ENCODE measurements at places on chromosomes 5 and 9. TPM values are rescaled to one million over a fixed set of nuclear protein-coding genes. Genes with fewer than 3 reads are reported as not detected.

The PCDHGA9 gene
- not detected for polyA plus RNA-seq

The TAF11L10 gene
- polyA plus RNA-seq, result not detected

The ENTPD2 gene
- 5.5 TPM for polyA plus RNA-seq

The LRRC70 gene
- 1.4 TPM for polyA plus RNA-seq

The TAF11L11 gene
- polyA plus RNA-seq, result not detected

The ABCA1 gene
- 3.0 TPM for polyA plus RNA-seq

The TNC gene
- polyA plus RNA-seq, result 6.0 TPM

The PDGFRB gene
- 1.6 TPM for polyA plus RNA-seq

The TMEM215 gene
- not detected for polyA plus RNA-seq

The TLE4 gene
- 8.0 TPM for polyA plus RNA-seq

The INSYN2B gene
- polyA plus RNA-seq, result 0.03 TPM

DNA sequence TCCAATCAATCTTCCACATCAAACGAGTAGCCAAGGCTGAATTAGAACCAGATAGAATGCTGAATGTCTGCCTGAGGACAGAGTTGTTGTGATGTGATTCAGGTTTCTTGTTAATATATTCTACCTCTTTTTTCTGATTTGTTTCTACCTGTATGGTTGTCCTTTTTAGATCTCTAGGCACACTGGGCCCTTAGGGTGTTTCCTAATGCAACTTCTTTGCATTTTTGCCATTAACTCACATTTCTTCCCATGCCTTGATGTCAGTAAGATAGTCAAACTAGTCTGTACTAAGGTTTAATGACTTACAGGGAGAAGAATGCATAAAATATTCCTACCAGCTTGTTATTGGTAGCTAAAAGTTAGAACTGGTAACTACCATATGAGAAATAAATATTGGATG, 413.6 kb downstream of the CCDC171 start:
- no peak for DNase-seq
- H3K27ac ChIP-seq, result no peak overlapping the region
- no peak overlapping the region for H3K4me3 ChIP-seq
- H3K27me3 ChIP-seq, result no peaks in the 10 kb centered on the region
- H3K36me3 ChIP-seq, result no peaks in the 10 kb centered on the region

- no peak overlapping the region for H3K4me3 ChIP-seq
- no peaks in the 10 kb centered on the region for H3K36me3 ChIP-seq
- H3K27me3 ChIP-seq, result no peaks in the 10 kb centered on the region
- DNase-seq, result peak; percentile 79
- H3K27ac ChIP-seq, result no peak overlapping the region
- no peaks in the 10 kb centered on the region for H3K4me1 ChIP-seq
Observed at GRCh38 chr5:55973296-55973695, 21.5 kb downstream of the IL6ST start.

DNA sequence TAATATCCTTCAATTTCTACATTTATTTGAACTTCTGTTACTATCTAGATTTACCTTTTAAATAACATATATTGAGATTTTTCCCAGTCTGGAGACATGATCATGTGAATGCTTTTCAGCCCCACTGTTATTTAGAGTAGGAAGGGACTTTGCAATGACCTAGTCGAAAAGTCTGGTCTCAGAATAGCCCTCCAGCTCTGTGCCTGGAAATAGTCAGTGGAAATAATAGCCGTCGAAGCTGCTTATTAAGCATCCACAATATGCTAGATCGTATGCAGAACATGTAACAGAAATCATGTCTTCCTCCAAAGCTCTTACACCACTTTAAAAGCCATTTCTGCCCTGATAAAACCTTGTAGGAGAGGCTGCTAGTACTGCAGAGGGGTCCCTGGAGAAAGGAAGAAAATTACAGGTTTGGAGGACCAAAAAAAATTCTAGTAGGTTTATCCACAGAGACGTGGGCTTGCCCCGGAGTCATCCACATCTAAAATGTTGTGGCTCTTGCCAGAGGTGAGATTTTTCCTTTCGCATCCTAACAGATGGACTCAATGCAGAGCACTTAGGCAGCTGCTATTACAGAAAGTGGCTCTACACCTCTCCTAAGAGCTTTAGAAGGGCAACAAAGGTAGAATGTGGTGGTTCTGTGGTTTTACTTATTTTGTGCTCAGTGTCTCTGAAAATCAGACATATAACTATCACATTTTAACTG, 2.5 kb upstream of the FGF1 start:
- no peak for DNase-seq
- no peaks in the 10 kb centered on the region for H3K36me3 ChIP-seq
- H3K27me3 ChIP-seq, result no peaks in the 10 kb centered on the region
- H3K27ac ChIP-seq, result no peak overlapping the region

DNA sequence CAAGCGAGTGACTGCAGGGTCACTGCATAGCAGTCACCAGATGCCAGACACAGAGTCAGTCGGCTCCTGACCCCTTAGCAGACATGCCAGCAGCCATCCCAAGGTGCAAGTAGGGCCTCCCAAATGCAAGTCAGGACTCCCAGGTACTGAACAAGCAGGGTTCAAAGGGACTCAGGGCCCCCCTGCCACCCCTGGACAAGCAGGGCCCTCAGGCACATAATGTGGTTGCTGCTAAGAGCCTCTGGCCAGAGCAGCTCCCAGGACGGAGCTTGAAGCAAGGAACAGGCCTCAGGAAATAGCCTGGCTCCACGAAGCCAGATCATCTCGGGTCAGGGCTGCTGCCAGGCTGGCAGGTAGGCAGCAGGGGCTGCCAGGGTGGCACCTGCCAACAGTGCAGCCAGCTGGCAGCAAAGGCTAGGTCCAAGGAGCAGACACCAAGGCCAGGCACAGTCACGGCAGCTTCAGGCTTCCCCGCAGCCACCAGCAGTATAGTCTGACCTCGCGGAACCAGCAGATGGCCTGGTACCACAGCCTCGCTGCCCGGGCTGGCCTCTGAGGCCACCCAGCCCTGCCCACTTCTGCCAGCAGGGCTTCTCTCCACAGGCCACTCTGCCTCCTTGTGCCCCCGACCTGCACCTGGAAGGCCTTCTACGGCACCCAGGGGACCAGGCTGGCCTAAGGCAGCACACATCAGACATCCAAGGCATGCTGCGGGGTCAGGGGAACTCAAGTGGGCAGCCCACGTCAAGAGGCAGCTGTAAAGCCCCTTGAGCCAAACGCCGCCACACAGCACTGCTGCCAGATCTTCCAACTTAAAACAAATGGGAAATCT, 7.4 kb downstream of the EEIG1 start:
- H3K4me3 ChIP-seq, result no peak overlapping the region
- H3K27me3 ChIP-seq, result no peaks in the 10 kb centered on the region
- DNase-seq, result no peak
- H3K27ac ChIP-seq, result peak overlapping the region; percentile 79
- peaks cover 21% of the 10 kb centered on the region for H3K4me1 ChIP-seq

DNA sequence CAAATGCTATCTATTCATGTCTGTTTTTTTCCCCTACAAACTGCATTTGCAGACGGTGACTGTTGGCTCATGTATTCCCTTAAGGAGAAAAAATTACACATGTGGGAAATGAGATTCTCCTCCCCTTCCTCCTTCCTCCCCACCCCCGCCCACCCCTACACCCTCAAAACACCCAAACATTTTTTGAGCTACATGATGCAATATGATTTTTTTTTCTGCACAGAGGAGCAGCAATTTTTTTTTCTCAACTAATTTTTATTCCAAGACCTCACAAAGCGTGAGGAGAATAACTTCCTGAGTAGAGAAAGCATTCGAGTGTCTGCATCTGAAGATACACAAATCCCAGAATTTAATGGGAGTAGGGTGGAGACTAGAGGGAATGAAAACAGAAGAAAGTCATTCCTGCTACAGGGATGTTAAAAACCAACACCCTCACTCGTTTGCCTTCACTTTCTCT, 118.1 kb downstream of the PRDM6 start:
- DNase-seq, result no peak
- no peaks in the 10 kb centered on the region for H3K4me1 ChIP-seq
- H3K4me3 ChIP-seq, result no peak overlapping the region
- H3K27me3 ChIP-seq, result no peaks in the 10 kb centered on the region
- H3K27ac ChIP-seq, result no peak overlapping the region
- H3K36me3 ChIP-seq, result no peaks in the 10 kb centered on the region

DNA sequence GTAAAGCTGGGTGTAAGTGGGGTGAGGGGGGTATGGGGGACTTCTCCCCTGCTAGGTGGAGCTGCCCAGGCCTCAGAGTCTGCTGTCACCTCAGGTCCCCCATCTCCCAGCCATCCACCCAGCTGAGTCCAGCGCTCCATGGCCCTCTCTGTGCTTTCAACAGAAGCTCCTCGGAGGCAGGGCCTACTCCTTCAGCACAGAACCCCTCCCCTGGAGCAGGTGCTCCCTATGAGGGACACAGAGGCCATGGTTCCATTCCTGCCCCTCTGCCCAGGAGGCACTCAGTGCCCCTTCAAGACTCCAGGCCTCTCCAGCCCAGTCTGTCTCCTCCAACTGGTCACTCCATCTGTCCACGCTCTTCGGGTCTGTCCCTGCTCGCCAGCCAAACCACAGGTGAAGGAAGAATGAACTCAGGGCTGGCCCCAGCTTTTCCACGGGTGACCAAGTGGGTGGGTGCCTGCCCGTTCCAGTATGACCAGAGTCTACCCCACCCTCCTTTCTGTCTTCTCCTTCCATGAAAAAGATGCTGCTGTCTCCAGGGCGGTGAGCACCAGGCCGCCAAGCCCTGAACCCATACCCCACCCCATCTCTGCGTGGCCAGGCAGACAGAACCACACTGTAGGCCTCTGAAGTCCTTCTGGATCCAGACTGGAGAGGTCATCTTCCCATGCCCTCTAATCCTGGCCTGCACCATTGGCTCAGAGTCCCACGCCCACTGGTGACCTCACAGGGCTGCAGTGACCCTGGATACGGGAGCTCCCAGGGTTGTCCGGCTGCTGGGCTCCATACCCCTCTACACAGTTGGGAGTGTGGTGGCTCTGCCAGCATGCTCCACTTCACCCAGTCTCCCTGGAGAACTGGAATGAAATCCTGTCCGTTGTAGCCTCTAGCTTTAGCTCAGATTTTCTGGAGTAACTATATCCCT, 11.9 kb downstream of the GBGT1 start:
- H3K27me3 ChIP-seq, result no peaks in the 10 kb centered on the region
- DNase-seq, result no peak
- H3K27ac ChIP-seq, result no peak overlapping the region
- no peak overlapping the region for H3K4me3 ChIP-seq
- no peaks in the 10 kb centered on the region for H3K4me1 ChIP-seq

DNA sequence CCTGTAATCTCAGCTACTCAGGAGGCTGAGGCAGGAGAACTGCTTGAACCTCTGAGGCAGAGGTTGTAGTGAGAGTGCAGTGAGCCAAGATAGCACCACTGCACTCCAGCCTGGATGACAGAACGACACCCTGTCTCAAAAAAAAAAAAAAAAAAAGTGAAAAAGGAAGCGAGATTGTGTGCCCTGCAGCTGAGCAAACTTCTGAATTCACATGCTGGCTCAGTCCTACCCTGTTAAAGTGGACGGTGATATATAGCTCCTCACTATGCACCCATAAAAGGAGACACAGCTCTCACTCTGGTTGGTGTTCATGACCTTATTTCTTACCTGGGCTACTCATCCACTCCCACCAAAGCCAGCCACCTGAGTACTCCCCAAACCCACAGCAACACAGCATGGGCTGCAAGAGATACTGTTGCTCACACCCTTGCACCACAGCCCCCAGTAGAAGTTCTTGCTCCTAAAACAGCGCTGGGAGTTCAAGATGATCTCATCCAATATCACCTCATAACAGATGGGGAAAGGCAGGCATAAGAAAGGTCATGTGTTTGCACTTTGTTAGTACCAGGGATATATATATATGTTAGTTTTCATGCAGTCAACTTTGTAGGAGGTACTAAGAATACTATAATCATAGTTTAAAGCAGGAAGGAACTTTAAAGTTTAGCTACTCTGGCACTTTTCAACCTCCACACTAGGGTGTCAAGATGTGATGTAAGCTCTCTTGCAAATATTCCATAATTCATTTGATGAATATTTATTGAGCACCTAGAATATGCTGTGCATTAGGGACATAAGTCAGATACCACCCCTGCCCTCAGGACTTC, 4.0 kb downstream of the TTLL11 start:
- no peak for DNase-seq
- no peaks in the 10 kb centered on the region for H3K36me3 ChIP-seq
- H3K27me3 ChIP-seq, result no peaks in the 10 kb centered on the region
- no peak overlapping the region for H3K27ac ChIP-seq
- peaks cover 8% of the 10 kb centered on the region for H3K4me1 ChIP-seq

- H3K4me1 ChIP-seq, result no peaks in the 10 kb centered on the region
- DNase-seq, result no peak
- H3K27me3 ChIP-seq, result peaks cover 2% of the 10 kb centered on the region
- no peaks in the 10 kb centered on the region for H3K36me3 ChIP-seq
Observed at GRCh38 chr5:153767221-153768188, 271.2 kb downstream of the FAM114A2 start.

GRCh38 chr9:95817205-95817604, 58.3 kb upstream of the ERCC6L2 start:
- no peak for DNase-seq
- H3K27ac ChIP-seq, result no peak overlapping the region
- no peaks in the 10 kb centered on the region for H3K27me3 ChIP-seq
- H3K36me3 ChIP-seq, result no peaks in the 10 kb centered on the region
- H3K4me3 ChIP-seq, result no peak overlapping the region
- no peaks in the 10 kb centered on the region for H3K4me1 ChIP-seq

GRCh38 chr5:72394688-72395087, 74.5 kb downstream of the PTCD2 start:
- no peaks in the 10 kb centered on the region for H3K36me3 ChIP-seq
- peaks cover 2% of the 10 kb centered on the region for H3K27me3 ChIP-seq
- peak; percentile 6 for DNase-seq
- no peaks in the 10 kb centered on the region for H3K4me1 ChIP-seq
- H3K27ac ChIP-seq, result no peak overlapping the region

- no peaks in the 10 kb centered on the region for H3K4me1 ChIP-seq
- DNase-seq, result no peak
- no peak overlapping the region for H3K27ac ChIP-seq
- H3K27me3 ChIP-seq, result no peaks in the 10 kb centered on the region
Observed at GRCh38 chr5:81428446-81428845, 34.5 kb upstream of the ACOT12 start.

DNA sequence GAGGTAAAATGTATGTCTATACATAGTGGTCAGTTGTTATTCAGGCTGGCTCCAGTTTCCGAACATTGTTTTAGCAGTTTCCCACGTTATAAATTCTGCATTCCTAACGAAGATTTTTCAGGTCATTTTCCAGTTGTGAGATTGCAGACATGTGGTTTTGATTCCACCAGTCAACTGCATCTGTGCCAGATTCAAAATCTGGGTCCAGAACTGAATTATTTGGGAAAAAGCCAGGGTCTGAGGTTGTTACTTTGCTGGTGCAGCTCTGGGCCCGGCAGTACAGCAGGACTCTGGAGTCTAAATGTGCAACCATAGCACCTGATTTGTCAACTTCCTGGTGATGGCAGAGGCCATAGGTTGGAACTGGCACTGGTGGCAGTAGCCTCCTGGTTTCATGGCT, 105.7 kb upstream of the MEGF10 start:
- DNase-seq, result no peak
- H3K4me1 ChIP-seq, result no peaks in the 10 kb centered on the region
- H3K27me3 ChIP-seq, result no peaks in the 10 kb centered on the region
- no peak overlapping the region for H3K4me3 ChIP-seq
- no peaks in the 10 kb centered on the region for H3K36me3 ChIP-seq
- no peak overlapping the region for H3K27ac ChIP-seq

DNA sequence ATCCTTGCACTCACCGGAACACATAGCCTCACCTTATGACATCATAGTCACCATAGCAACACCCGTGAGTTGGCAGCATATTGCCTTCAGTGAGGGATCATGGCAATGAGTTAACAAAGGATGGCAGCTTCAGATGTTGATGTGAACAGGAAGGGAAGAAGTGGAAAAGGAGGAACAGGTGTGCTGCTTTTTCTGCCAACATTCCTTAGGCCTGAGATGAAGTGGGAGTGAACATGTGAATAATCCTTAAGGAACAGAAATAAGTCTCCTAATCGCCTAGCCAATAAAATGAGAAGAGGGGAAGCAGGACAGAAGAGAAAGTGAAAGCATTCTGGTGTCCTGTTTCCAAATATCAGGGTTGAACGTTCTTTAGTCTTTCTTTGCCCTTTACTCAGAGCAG, 360.0 kb downstream of the BRINP1 start:
- H3K27ac ChIP-seq, result no peak overlapping the region
- H3K4me1 ChIP-seq, result no peaks in the 10 kb centered on the region
- H3K4me3 ChIP-seq, result no peak overlapping the region
- peak; percentile 3 for DNase-seq

Measured in small intestine (tissue), 16 donors.